ENCODE measurements at places on chromosomes 13 and 19.

DNA sequence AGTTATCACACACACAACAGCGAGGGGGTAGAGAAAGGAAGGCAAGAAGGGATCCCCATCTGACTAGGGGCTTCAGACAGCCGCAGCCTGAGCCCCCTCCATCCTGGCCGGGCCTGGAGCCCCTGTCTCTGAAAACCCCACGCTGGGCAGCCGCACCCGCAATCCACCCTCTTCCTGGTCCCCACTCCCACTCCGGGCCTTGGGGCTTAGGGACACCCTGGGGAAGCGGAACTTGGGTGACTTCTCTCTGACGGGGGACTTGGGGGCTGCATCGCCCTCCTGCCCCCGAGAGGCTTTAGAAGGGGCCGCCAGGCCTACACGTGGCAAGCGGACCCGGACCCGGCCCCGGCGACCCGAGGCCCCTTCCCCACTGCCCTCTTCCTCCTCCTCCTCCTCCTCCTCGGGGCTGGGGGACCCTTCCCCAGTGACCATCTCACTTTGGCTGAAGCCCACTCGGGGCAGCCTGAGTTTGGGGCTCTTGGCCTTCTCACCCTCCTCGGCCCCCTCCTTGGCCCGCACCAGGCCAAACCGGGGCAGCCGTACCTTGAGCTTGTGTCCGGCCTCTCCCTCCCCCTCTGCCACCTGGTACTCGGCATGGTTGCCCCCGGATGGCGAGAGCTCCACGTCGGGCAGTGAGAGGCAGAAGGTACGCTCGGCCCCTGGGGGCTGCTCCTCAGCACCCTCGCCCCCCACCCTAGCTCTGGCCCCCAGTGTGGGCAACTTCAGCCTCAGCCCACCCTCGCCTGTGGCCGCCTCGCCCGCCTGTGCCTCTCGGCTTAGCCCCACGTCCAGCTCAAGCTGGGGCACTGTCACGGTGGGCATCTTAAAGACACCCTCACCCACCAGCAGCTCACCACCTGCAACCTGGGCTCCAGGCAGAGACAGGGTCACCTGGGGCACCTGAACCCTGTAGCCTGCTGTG, 4.2 kb upstream of the HIPK4 start:
- no peak for DNase-seq

GRCh38 chr19:56253737-56254136, 18.8 kb upstream of the EDDM13 start:
- peak; percentile 9 for DNase-seq

- DNase-seq = no peak
These were observed 8.0 kb downstream of the RGCC start for GRCh38 chr13:41465241-41465847.

DNA sequence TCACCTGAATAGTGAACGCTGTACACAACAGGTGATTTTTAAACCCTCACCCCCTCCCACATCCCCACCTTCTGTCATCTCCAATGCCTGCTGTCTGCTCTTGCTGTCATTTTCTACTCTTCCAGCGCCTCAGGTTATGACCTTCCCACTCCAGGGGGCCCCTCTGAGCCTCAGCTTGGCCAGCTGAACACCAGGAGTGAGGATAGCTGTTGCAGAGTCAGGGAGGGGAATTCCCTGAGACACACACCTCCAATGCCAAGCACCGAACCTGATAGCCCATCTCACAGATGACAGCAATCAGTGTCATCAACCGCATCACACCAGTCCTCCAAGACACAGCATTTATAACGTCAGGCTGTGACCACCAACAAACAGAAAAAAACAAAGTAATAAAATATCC, 193.5 kb downstream of the ZNF536 start:
- no peak for DNase-seq

- DNase-seq = no peak
These were observed 103.2 kb downstream of the LMO7 start for GRCh38 chr13:75739244-75739868.

GRCh38 chr19:21482863-21483276, 22.5 kb upstream of the ZNF429 start:
- no peak for DNase-seq

DNA sequence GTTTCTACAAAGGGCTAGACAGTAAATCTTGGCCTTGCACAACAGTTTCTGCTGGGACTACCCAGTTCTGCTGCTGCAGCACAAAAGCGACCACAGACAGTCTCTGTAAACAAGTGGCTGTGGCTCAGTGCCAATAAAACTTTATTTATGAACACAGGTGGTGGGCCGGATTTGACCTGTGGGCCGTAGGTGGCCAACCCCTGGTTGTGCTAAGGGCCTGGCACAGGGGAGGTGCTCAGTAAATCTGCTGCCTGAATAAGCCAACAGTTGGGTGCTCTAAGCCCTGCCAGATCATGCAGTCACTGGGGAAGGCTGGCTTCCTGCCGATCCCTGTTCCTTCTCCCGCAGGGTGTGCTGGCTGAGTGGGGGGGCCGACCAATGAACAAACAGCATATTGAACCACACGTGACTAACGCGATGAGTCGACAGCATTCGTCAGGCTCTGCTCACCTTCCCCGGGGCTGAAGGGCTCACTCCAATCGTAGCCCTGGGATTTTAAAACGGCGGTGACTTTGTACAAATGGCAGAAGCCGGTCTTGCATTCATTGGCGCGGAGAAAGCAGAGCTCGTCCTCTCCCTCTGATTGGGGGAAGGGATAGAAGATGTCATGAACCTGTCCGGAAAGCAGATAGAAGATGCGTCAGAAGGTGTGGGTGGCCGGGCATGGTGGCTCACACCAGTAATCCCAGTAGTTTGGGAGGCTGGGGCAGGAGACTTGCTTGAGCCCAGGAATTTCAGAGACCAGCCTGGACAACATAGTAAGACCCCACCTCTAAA, 24.3 kb upstream of the MYDGF start:
- DNase-seq = peak; percentile 43

DNA sequence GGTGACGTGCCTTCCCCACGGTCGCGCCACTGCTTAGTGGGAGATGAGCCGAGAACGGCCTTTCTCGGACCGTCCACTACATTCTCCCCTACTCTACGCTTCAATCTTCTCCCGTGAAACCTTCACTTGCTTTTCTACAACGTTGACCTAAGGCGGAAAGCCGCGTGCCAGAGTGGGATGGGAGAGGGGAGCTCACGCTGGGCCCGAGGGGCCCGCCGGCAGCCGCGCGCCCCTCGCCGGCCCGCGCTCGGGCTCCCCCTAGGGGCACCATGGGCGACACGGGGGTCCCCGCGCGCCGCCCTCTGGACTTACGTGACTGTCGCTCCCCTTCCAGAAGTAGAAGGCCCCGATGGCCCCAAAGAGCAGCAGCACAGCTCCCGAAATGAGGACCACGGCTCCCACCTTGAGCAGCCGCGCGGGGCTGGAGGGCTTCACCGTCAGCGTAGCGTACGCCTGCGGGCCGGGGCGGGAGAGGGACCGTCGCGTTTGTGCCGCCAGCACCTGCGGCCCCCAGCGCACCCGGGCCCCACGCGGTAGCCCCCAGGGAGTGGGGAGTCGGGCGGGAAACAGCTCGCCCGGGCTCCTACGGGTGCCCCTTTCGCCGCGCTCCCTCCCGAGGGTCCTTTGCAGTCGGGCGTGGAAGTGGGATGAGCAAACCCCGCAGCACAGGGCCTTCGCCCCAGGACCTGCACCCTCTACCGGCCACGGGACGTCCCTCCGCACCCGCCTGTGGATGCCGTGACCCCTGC, 727 bp downstream of the CNMD start:
- no peak for DNase-seq

GRCh38 chr19:45607071-45608029, 5.3 kb upstream of the GPR4 start:
- DNase-seq = peak; percentile 84
